ENCODE measurements at places on chromosomes 4 and X.

DNA sequence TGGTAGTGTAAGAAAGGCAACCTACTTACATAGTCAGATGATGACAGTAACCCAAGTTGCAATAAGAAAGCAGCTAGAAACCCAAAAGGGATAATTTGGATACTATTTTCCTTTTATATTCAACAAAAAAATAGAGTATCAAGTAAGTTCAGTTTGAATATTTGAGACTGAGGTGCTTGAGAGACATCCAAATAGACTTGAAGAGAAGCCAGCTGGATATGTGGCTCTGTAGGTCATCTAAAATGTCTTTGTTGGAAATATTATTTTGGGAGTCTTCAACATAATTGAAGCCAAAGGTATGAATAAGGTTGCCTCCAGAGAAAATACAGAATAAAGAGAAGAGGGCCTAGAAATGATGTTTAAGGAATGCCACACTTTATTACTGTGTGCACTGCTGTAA, 438.2 kb upstream of the DIAPH2 start:
- DNase-seq: no peak

DNA sequence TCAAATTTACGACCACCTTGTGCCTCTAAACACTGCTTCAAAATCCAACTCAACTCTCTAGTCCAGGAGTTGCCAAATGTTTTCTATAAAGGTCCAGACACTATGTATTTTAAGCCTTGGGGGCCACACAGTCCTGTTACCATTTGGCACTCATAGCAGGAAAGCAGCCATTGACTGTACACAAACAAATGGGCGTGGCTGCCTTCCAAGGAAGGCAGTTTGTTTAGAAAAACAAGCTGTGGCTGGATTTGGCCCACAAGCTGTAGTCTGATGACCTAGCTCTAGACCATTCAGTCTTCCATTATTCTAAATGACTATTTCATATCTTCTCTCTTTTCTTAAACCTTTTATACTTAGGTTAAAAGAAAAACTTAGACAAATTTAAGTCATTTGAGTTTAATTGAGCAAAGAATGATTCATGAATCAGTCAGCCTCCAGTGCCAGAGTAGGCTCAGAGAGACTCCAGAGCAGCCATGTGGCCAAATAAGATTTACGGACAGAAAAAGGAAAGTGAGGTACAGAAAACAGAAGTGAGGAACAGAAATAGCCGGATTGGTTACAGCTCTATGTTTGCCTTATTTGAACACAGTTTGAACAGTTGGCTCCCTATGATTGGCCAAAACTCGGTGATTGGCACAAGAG, 825.8 kb upstream of the LCORL start:
- no peak for DNase-seq

DNA sequence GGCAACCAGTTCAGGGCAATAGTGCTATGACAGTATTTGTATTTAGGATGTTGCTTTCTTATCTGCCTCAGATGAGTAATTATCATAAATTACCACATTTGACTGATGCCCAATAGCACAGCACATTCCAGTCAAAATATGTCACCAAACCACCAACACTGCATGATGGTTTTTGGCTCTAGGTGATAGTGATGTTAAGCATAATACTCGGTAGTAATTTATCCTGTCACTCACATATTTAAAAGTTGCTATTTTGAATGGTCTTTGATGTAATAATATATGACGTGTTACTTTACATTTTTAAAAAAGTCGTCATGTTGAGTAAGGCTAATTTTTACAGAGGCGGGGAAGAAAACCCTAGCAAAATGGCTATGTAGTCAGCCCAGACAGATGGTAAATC, 42.5 kb downstream of the UNC5C start:
- no peak for DNase-seq

DNA sequence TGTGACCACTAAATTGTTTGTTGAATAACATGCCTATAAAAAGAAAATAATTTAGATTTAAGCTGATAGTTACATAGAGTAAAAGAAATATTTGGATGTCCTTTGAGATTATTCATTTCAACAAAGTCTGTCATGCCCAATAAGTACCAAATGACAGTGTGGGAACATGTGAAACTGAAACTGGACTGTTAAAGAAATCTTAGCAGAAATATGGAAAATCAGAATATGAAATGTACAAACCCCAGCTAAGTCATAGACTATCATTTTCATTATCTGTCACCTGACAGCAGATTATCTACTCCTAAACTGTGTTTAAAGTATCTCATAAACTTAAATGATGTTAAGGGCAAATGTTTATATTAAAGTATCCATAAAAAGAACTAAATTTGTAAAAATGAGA, 437.8 kb upstream of the FAM241A start:
- DNase-seq: no peak

GRCh38 chr4:54006755-54007154, 57.6 kb downstream of the CHIC2 start:
- DNase-seq: no peak

GRCh38 chrX:14776901-14777300, 96.0 kb downstream of the FANCB start:
- no peak for DNase-seq

DNA sequence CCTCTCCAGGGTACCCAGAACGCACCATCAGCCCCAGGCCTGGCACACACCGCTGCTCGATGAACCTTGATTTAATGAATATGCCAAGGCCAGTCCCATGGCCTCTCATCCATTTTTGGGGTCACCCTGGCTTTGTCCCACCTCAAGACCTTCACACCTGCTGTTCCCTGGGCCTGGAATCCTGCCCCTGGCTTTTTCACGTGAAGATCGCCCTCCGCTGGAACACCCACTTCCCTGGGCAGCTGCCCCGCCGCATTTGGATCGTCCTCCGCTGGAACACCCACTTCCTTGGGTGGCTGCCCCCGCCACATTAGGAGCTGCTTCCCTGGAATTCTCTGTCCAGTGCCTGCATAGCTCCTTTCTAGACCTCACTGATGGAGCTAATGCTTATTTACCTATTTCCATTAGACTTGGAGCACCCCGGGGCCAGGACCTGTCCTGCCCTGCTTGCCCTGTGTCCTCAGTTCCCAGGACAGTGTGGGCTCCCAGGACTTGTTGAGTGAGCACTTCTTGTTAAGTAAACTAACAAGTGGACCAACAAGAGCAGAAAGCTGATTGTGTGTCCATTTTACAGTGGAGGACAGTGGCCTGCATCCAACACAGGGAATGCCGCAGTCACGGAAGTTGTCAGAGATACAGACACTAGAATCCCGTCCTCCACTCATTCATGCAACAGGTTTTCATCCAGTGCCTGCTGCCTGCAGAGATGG, 12.5 kb downstream of the BLOC1S4 start:
- DNase-seq: no peak

DNA sequence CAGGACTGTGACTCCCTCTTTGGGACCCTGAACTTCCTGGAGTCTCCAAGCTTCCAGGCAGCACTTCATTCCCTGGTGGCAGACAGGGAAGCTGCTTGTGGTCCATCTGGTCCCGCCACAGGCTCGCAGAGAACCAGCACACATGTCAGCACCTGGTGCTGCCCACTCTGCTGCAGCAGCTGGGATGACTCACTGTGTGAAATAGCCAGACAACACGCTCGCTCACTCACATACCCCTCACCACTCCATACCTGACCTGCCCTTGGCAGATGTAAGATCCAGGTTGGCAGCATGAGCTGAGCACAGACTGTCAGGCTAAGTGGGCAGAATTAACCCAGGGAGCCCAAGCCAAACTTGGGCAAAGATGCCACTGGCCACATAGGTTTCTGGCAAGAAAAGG, 613.5 kb downstream of the PCDH18 start:
- no peak for DNase-seq

DNA sequence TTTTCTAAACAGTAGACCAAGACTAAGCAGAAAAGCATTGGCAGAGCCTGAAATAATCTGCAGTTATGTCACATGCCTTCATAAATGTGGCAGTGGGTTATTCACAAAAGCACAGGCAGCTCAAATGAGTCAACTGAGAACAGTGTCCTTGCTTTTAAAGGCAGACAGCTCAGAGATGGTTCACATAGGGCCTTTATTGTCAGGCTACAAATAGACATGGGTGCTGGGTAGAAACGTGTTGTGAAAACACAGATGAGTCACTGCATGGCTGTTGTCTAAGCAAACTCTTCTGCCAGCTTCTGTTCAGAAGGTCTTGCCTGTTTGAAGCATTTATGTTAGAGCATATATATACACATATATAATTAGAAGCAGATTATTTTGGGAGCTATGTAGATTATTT, 118.0 kb downstream of the SLC4A4 start:
- DNase-seq: no peak

DNA sequence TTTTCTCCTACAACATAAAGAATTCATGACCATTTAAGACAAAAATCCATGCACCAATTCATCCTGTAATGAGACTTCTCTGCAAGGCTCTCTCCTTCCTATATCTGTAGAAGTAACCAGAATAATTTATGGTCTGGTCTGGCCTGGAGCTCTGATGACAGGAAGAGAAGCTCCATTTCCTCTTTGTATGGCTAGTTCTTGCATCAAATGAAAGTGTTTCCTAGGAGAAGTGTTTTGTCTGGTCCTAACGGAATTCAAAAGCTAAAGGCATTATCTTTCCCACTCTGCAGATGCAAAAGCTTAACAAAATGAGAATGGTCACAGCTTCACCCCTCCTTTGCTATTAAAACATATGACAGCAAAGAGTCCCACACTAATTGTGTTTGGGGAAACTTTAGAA, 55.1 kb downstream of the SPATA18 start:
- no peak for DNase-seq

DNA sequence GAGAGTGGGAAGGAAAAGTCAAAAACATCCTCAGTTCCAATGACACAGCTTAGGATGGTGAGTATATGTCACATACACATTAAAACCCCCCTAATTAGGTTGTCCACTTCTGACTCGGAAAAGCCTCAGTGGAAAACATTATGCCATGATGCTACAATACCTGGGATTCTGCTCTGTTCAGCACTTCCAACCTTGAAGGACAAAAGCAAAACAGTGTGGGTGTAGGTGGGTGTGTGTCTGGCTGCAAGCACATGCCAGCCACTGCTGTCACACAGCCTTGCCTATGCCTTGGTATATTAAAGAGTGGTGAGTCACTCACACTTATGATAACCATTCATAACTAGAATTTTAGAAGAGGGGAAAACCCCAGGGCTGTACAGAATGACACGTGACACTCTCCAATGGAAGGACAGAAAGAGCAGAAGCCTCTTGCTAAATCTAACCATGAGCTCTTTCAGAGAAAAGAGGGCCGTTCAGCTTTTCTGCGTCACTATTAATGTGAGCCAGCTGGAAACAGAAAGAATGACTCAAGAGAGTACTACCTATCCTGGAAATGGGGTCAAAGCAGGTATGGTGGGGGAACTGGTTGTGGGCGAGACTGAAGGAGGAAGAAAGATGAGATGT, 159.6 kb downstream of the TET2 start:
- no peak for DNase-seq

- DNase-seq: no peak
Measured at GRCh38 chr4:2489081-2489805, 20.3 kb downstream of the RNF4 start.

GRCh38 chrX:152989292-152989658, 4.6 kb downstream of the PNMA5 start:
- no peak for DNase-seq

DNA sequence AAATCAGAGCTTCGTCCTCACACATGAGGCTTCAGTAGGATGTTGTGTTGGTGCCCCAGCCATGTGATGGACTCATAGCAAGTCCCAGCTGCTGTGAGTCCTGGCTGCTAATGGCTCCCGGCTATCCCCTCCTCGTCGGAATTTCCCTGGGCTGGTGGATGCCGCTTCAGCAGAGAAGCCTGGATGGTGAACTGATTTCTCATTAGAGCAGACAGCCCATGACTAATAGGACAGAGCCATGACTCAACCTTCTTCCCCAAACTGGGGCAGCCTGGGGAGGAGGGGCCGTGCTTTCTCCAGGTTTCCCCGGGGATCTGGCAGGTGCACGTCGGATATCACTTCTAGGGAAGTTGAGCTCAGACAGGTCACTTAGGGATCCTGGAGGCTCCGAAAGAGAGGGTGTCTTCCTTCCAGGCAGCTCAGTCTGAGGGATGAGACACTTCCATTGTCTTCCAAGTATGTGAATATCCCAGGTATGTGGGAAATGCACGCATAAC, 112.7 kb downstream of the ASMT start:
- DNase-seq: no peak

GRCh38 chr4:10599574-10599973, 85.0 kb downstream of the CLNK start:
- no peak for DNase-seq

GRCh38 chrX:14817571-14817970, 55.3 kb downstream of the FANCB start:
- DNase-seq: no peak

- DNase-seq: no peak
Measured at GRCh38 chrX:136528645-136529315, 3.2 kb upstream of the VGLL1 start.

DNA sequence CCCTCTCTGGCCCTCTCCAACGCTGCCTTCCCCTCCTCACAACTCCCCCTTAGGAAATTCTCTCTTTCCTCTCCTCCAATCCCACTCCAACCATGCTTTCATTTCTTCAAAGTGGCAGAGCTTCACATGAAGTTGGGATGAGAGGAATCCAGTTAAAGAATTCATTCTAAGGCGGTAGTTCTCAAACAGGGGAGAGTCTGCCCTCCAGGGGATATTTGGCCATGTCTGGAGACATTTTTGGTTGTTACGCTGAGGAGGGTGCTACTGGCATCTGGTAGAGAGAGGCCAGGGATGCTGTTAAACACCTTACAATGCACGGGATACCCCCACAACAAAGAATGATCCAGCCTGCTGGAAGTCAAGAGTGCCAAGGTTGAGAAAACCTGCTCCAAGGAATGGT, 40.5 kb upstream of the PHKA2 start:
- DNase-seq: no peak

DNA sequence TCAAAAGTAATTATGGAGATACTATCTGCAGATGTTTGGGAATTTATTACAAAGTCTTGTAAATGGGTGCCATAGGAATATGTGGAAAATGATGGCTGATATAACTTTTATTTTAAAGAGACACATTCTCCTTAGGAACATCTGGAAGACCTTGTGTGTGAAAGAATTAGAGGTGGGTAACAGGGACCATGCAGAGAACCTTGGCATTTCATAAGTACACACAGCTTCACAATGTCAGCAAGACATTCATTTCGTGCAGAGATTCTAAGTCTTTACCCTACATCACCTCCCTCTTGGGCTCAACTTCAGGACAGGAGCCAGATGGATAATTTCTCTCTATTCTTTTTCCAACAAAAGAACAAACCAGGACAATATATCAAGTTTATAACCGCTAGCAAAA, 458.1 kb upstream of the INTU start:
- no peak for DNase-seq

DNA sequence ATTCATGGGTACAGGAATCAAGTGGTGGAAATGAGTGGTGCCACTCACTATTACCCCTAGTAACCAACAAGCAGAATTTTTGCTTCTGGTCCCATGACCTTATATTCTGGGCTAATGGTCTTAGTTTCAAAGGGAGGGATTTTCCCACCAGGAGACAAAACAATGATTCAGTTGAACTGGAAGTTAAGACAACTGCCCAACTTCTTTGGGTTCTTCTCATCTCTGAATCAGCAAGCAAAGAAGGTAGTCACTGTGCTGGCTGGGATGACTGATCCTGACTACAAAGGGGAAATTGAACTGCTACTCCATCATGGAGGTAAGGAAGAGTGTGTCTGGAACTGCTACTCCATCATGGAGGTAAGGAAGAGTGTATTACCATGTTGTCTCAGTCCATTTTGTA, 87.2 kb downstream of the IL13RA2 start:
- no peak for DNase-seq

- DNase-seq: no peak
Measured at GRCh38 chrX:153445856-153446635, at the start of gene TREX2. Gene TREX2, minus strand, starts transcription at chrX:153446056. Its CDS starts 626 bp downstream, at chrX:153445430.

- no peak for DNase-seq
Measured at GRCh38 chrX:71056867-71057266, 11.3 kb downstream of the SNX12 start.

GRCh38 chr4:176981074-176981473, 188.4 kb upstream of the VEGFC start:
- no peak for DNase-seq

Measured in tibial artery (tissue), 4 donors.